Nucleus accumbens (tissue), 56 donors: ENCODE measurements at places on chromosomes 7 and 10.

- DNase-seq, result no peak
Measured at GRCh38 chr7:123230603-123231002, 30.8 kb upstream of the SLC13A1 start.

DNA sequence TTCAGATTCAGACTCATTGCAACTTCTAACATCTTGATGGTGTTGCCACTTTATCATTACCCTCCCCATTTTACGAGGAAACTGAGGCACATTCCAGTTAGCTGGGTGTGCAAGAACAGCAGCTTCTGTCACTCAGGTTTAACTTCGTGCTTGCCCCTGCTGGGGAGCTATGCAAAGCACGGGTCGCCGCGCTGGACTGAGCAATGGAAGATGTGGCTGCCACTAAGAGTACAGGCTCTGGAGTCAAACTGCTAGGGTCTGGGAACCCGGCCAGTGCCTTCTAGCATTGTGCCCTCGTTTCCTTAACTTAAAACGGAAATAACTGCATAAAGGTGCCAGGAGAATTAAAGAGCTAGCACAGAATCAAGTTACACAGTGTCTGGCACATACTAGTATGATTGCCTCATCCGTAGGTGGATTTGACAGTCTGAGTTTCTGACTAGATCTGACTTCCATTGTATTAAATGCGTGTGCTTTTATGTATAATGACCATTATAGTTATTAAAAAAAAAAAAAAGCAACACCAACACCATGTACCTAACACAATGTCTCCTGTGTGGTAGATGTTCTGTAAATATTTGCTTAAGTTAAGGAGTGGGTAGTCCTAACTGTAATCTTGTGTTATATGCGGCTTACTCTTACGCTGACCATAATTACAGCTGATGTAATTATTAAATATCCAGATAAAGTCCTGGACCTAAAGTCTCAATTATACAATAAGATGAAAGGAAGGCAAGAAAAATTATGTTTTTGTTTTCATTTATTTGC lies 842 bp downstream of the ZNF22 start:
- DNase-seq, result no peak

DNA sequence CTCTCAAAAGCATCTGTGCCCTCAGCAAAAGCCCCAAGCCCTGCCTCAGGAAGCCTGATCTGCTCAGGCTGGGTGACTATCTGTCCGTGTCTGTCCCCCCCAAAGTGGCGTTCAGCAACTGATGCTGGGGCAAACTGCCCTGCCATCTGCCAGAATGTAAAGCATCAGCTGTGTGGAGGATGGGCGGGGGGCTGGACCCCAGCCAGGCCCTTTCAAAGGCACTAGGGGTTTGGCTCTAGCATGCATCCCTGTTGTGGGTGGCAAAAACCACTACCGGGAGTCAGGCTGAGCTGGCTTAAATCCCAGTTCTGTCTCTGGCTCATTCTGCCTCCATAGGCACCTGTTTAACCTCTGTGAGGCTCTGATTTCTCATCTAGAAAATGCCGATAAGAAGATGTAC lies 35.5 kb downstream of the GPRIN2 start:
- DNase-seq, result peak; percentile 14

DNA sequence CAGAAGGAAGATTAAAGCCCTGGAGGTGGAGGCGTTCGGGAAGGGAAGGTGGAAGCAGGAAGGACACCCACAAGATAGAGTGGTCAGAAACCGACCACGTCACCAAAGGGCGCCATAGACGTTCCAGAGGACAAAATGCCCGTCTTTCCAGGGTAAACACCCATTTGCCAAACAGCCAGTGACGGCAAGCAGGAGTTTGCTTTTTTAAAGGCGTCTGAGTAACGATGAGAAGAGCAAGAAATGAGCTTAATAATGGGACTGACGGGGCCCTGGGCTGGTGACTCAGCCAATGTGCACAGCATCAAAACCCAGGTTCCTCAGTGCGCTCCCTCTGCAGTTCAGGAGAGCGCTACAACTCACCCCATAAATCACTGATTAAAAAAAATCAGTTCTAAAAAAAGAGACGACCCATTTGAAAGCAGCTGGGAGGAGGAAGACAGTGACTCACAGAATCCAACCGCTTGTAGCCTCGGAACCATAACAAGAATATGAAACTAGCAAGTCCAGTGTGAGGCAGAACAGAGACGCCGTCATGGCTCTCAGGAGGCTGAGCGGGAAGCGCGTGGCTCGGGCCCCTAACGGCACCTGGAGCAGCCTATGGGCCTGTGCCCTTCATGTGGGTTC lies 5.9 kb downstream of the DIP2C start:
- peak; percentile 77 for DNase-seq

- DNase-seq, result no peak
Measured at GRCh38 chr7:158825628-158826289, 3.5 kb downstream of the ESYT2 start.

DNA sequence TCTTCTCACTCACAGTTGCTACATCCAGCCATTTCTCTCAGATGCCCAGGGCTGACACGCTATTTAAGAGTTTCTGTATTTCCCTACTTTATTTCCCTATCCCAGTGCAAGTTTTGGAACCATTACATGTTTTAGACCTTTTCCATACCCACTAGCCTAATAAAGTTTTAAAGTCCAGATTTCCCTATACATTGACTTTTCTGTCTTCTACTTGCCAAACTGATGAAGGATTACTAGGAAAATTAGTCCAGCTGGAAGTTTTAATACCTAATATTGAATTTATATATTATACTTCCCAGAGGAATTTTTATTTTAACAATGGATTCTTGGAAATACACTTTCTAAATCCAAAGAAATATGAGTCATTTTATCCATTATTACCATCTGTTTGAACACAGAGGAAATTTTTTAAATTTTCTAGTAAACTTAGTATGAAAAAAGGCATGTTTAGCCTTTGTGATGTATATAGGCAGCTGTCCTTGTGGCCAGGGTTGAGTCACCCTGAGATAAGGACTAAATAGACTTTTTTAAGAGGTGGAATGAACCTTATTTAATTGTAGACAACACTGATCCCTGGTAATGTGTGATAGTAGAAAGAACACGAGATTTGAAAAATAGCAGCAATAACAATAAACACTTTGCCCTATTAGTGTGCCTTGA lies 205.0 kb downstream of the TFEC start:
- DNase-seq, result no peak

DNA sequence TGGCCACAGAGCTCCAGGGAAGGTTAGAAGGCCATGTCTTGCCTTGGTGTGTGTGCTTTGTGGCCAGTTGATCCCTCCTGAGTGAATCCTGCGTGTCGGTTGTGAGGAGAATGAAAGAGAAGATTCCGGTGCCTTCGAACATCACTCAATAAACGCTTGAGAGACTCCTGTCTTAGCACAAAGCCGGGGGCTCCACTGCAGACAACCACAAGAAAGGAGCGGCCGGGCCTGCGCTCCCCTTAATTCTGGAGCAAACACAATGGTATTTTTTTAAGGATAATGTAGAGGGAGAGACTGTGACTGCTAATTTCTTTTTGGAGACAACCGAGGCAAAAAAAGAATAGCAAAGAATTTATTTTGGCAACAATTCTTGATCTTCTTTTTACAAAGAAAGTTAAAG lies 286.8 kb upstream of the SHH start:
- no peak for DNase-seq

DNA sequence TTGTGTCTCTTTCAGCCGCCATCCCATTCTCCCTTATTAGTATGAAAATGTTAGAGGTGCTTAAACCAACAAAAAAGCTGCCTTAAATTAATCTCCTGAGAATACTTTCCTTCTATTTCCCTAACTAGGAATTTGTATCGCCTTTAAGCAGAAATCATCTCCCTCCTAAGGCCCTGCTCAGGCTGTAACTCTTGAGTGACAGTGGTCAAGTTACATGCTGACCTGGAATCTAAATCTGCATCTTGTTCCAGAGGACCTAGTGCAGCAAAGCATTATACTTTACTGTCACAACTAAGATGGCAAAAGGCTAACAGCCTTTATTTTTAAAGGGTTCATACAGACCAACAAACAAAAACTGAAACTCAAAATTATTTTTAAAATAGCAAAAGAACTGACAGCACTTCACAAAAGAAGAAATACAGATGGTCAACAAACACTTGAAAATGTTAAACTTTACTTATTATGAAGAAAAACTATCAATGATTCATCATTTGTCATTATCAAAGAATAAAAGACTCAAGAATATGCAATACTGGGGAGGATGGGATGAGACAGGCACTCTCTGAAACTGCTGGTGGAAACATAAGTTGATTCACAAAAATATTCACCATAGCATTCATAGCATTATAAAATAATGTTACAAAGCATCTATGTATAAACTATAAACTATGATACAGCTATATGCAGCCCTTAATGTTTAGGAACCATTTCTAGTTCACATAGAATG lies 11.0 kb downstream of the CYREN start:
- no peak for DNase-seq

DNA sequence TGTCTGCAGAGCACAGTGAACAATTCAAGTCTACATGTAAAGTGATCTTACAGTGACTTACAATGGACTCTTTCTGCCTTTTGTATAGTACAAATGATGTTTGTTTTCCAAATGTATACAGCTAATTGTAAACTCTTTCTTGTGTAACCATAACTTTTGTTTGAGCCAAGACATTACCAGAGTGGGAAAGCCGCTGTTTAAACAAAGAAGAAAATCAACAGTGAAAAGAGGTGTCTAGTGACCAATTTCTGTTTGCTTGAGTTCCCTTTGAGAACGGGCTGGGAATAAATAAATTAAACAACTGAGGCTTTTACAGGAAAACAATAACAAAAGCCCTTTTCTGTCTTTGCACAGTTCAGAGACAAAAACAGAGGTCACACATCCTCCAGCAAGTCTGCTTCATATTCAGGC lies 1163.4 kb downstream of the CNTNAP2 start:
- no peak for DNase-seq

- no peak for DNase-seq
Measured at GRCh38 chr7:66123175-66123528, 8.5 kb downstream of the CRCP start.

- DNase-seq, result no peak
Measured at GRCh38 chr10:86506499-86506898, 15.1 kb downstream of the WAPL start.

DNA sequence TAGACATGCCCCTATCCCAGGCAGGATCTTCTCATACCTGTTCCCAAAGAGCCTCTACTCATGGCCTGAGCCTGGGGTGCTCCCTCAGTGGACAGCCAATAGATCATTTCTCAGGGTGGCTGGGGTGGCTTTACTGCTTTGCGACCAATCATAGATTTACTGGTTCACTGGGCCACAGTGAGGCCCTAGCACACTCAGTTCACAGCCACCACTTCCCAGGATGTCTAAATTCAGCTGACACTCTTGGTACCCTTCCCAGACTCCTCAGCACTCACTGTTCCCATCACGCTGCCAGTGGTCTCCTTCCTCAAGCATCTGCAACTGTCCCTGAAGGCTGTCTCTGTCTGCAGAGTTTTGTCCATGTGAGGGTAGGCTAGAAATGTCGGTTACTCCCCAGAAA lies 50.6 kb downstream of the ARHGAP22 start:
- DNase-seq, result no peak

DNA sequence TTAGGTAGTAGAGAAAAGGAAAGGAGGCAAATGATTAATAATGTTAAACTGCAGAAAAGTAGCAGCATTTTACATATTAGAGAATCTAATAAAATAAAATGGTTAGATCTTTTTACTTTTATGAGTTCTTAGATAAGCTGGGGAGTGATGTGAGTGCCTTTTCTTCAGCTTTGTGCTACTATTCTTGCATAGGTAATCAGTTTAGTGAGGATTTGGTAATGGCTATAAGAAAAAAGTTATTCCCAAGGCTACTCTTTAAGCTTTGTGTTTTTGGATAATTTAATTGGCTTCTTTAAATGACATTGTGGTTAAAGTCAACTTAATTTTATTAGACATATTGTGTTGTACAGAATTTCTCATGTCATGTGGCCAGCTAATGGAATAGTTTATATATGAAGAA lies 3.7 kb downstream of the KCND2 start:
- DNase-seq, result no peak

GRCh38 chr10:4541292-4541691 lies 284.7 kb upstream of the AKR1E2 start:
- DNase-seq, result no peak

DNA sequence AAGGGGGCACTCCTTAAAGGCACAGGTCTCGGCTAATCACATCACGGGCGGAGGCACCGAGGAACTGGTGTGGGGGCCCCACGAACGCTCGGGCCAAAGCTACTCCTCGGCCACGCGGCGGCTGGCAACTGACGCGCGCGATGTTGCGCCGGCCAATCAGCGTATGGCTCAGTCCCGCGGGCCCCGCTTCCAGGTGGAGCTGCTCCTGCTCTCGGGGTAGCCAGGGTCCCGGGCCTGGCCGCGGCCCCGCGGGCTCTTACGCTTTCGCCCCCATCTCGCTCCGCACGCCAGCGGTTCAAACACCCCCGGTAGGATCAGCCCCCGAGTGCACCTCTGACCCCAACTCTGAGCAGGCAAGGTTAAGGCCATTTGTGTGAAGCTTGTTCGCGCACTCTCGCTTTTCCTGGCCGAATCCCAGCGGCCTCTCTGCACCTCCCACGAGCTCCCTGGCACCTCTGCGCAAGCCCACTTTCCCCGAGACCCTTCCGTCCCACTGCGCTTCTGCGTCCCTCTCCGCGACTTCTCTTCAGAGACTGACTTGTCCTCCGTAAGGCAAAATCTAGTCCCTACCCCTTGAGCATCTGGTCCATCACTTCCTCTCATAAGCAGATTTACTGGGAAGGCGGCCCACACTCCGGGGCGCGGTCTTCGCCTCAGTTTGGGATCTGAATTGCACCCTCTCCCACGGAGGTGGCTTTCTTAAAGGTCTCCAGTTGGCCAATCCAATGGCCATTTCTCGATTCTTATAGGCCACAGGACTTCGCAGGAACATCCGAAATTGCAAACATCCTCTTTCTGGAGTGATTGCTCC lies 200.9 kb upstream of the TBX20 start:
- DNase-seq, result no peak

DNA sequence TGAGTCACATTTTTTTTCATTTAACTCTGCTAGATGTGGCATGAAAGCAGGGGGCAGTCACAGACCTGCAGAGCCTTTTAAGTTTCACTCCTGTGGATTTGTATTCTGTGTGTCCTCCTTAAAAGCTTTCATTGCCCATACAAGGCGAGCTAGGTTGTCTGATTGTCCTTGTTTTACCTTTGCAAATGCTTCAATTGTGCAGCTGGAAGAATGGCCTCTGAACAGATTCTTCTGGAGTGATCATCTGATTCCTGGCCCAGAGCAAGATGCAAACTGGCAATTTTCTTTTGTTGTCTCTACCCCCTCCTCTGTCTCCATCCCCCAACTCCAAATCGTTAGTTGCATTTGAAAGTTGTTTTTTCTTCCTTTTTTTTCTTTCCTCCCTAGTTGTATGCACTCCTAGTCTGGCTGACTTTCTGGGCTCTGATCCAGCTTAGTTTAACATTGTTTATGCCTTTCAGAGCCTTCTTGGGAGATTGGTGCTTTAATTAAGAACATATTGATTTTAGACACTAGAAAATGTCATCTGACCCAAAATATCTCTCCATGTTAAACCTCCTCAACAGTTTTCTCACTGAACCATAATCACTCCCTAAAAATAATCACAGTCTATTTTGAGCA lies 150.2 kb downstream of the REEP3 start:
- DNase-seq, result no peak

DNA sequence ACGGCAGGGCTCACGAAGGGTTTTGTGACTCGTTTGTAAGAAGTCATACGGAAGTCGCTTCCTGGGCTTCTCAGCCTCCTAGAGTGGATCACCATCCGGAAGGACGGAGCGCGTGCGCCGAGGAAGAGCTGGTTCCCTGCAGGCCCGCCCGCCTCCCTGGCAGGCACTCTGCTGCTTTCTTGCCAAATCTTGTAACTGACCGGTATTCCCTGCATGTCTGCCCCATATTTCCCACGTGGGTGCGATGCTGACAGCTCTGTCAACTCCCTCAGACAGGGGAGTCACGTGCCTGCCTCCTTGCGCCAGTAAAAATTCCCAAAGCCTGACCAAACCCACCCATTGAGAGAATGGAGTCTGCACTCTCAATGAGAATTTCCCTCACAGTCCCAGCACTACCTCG lies 12.7 kb downstream of the SHH start:
- no peak for DNase-seq
